ENCODE measurements at places on chromosomes 13 and 19.

- DNase-seq: no peak
These were observed 9.9 kb downstream of the PLEKHF1 start for GRCh38 chr19:29675120-29675649.

DNA sequence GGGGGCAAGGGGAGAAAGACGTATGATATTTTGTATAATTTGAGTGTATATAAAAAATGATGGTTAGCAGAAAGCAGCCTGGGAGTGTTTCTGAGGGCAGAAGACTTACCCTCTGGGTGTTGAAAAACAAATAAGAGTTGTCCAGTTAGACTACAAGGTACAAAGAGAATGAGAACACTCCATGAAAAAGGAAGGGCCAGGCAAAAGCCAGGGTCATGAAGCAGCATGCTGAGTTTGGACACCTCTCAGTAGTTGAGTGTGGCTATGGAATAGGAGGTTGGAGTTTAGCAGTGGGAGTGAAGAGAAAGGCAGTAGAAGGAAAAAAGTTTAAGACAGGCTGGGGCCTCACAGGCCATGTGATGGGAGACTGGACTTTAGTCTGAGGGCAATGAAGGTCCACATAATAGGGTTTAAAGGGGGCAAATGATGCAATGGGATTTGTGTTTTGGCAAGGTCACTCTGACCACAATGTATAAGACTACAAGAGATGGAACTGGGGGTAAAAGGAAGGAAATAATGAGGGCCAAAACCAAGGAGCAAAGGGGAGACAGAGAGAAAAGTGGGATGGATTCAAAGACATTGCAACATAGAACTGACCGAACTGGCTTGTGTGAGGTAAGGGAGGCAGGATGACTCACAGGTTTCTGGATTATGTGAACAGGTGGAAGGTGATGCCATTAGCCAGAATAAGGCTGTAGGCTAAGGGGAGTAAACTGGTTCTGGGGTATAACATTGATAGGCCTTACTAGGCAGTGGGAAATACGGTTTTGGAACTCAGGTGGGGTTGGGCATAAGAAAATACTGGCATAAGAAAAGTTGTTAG is 76.6 kb downstream of the SERP2 start:
- DNase-seq: no peak

DNA sequence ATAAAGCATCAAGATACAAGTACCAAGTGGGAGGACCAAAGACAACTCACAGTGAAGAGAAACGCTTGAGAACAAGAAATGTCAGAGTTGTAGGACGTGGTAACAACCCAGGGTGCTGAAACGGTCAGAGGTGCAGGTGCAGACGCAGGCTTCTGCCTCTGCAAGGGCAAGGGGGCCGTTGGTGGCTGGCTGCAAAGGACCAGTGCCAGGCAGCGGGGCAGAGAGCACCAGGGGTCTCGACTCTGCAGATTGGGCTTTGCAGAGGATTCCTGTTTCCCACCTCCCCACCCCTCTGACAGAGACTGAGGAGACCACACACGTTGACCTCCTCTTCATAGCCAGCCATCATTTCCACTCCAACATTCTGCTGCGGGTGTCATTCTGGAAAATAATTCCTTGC is 38.3 kb downstream of the RAB20 start:
- DNase-seq: no peak

DNA sequence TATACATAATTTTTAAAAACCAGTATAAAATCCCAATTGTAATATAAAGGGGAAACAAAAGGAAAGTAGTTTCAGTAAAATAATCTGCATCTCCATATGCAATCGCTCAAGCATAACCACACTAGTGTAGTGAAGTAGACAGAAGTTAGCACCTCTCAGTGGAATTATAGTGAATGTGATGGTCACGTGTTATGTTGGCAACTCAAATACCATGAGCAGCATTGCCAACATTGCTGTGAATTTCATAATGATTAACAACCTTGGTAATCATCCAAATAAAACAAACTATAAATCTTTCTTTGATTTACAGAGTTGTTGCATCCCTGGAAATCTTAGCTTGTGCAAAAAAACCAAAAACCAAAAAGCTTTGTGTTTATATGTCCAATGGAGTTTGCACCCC is 77.3 kb upstream of the SIAH3 start:
- DNase-seq: no peak
